ENCODE measurements at places on chromosomes 7 and 10. TPM values are rescaled to one million over a fixed set of nuclear protein-coding genes. Genes with fewer than 3 reads are reported as not detected.

Gene VSIR
- total RNA-seq, result 123 TPM

Gene LLCFC1
- total RNA-seq, result not detected

- no peak for DNase-seq
Observed at GRCh38 chr7:34718867-34719266, 60.8 kb downstream of the NPSR1 start.

Gene SUGCT
- 47.1 TPM for total RNA-seq

- DNase-seq, result no peak
Observed at GRCh38 chr7:31340051-31340450, 475 bp downstream of the NEUROD6 start.

- no peak for DNase-seq
Observed at GRCh38 chr7:15891151-15891881, 204.8 kb upstream of the MEOX2 start.

DNA sequence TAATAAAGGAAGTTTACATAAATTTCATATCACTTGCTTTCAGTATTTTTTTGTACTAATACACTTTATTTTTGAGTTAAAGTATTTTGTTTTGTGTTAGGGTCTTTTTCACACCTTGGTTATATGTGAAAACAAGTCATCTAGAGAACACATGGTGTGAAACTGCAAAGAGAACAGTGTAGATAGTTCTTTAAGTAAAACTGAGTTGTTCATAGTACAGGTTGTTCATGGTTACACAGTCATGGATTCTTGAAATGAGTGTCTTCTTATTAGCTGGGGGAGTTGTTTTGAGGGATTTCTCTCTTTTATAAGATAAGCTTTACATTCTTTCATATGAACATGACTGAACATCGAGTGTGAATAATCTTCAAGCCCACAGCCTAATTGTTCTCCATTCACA lies 244.2 kb downstream of the THSD7A start:
- no peak for DNase-seq

Gene SPDYE5
- total RNA-seq, result not detected

- no peak for DNase-seq
Observed at GRCh38 chr7:150787321-150788281, 12.6 kb downstream of the TMEM176B start.

DNA sequence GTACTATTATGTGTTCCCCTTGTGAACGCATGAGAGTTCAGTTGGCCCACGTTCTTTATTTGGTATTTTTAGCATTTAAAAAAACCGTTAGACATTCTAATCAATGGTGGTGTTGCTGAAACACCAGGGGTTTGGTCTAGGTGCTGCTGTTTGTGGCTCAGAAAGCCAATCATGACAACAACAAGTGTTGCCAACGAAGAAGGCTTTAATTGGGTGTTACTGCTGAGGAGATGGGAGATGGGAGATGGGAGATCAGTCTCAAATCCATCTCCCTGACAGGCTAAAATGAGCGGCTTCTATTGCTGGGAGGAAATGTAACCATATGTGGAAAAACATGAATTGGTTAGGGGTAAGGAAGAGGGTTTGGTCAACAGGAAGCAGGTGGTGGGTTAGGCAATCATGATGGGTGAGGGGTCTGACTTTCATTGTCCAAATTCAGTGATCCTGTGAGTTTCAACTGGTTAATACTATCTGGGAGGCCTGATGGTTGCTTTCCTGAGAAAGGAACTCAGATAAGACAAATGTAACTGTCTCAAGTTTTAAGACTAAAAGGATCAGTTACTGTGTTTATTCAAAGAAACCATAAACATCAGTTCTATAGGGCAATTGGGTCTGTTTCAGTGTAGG lies 4.6 kb upstream of the ZNF425 start:
- DNase-seq, result no peak

Gene ACADSB
- total RNA-seq, result 17.9 TPM

Gene RRP12
- 31.9 TPM for total RNA-seq

Gene LIPK
- total RNA-seq, result not detected

- DNase-seq, result no peak
Observed at GRCh38 chr10:11962176-11962575, 80.4 kb downstream of the UPF2 start.

DNA sequence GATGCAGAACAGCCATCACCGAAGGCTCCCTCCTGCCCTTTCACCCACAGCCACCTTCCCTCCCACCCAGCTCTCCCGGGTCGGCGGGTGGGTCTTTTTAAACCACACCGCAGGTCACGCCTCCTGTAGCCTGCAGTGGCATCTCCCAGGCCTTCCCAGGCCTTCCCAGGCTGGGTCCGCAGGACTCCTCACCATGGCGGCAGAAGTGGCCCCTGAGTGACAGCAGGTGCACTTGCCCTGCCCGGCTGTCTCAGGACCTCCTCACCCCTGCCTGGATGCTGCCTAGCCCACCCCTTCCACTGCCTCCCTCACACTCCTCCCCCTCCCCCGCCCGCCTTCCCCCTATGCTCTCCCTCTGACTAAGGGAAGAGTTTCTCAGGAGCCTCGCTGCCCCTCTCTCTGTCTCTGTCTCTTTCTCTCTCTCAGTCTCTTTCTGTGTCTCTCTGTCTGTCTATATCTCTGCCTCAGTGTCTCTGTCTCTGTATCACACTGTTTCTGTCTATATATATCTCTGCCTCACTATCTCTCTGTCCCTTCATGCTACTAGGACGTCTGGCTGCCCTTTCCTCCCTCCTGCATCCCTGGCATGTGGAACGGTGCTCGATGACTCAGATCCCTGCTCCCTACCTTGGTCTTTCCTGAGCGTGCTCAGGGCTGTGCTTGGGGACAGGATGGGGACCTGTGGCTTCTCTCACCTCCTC lies 57.5 kb downstream of the GLRX3 start:
- DNase-seq, result no peak

DNA sequence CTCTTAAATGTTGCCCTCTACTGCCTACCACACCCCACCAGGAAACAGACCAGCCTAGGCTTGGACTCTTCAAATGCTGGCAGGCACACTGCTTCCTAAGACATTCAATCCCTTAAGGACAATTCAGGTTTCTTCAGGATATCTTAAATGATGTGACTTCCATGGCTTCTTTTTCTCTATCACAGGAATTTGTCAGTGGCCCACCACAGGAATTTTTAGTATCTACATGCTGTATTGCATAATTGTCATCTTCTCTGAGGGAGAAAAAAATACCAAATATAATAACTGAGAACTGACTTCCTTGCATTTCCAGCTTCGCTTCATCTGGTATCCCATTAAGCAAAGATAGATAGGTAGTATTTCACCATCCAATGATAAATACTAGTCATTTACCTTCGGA lies 129.3 kb downstream of the WNT2 start:
- DNase-seq, result no peak

- no peak for DNase-seq
Observed at GRCh38 chr7:11831736-11832495, at the start of gene THSD7A. TSS of gene THSD7A (minus strand) at chr7:11832198. CDS start at chr7:11831946, 252 bp downstream.

- peak; percentile 66 for DNase-seq
Observed at GRCh38 chr7:130356121-130356875, 11.7 kb downstream of the CPA5 start.

Gene C10orf53
- not detected for total RNA-seq

Gene ZNF12
- 26.7 TPM for total RNA-seq

- no peak for DNase-seq
Observed at GRCh38 chr10:17128261-17128660, 1.4 kb downstream of the CUBN start.

- DNase-seq, result no peak
Observed at GRCh38 chr10:27035163-27035562, 65.1 kb downstream of the ANKRD26 start.

DNA sequence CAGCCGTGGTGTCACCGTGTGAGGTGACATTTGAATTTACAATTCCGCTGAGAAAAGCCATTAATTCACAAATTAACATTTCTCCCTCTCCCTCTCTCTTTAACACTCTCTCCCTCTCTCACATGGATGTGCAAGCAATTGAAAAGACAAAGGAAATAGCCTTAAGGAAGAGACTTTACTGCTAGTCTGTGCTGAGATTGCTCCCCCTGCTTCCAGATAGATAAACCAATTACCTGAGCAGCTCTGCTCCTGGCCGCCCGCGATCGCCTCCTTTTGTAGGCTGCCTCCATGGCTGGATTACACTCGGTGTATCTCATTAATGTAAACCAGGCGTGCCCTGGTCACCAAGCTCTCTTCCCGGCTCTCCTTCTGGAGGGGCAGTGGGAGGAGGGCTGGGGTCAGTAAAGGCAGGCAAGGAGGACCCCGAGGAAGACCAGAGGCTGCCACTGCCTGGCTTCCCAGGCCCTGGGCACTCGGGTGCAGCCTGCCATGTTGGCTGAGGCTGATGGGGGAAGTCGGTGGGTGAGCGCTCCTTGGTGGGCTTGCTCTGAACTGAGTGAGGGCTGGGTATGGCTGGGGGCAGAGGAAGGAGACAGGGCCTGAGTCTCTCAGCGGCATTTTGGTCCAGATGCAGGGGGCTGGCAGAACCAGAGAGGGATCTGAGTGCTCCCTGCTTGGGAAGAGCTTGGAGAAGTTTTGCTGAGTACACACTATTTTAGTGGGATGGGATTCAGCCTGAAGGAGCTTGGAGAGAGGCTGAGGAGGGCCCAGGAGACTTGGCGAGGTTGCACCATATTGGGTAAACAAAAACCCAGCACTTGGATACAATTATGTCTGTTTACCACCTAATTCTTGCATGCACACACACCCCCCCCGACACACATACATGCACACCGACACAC lies 42.9 kb downstream of the PAX2 start:
- DNase-seq, result no peak

DNA sequence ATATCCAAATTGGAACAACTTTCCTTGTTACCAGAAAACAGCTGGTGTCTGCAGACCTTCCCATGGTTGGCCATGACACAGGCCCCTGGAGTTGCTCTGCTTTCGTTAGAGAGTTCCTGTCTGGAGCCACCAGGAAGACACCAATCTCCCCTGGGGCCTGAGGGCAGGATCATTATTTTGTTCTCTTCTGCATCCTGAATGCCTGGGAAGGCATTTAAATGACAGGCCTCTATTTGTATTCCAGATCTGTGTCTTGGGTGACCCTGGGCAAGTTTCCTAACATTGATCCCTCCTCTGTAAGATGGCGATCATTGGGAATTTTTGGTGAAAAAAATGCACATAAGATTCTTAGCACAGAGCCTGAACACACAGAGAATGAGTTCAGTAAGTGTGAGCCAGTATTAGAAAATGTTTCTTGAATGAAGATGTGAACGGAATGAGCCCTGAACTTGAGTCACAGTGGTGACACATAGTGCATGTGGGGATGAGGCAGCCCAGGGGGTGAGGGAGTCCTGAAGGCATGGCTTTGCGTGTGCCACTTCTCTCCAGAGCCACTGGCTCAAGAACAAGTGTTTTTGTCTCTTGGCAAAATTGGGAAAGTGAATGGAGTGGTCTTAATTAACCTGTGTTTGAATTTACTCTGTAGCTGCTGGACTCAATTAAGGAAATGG lies 28.4 kb downstream of the BMPER start:
- DNase-seq, result no peak

Gene PRPS1L1
- not detected for total RNA-seq

DNA sequence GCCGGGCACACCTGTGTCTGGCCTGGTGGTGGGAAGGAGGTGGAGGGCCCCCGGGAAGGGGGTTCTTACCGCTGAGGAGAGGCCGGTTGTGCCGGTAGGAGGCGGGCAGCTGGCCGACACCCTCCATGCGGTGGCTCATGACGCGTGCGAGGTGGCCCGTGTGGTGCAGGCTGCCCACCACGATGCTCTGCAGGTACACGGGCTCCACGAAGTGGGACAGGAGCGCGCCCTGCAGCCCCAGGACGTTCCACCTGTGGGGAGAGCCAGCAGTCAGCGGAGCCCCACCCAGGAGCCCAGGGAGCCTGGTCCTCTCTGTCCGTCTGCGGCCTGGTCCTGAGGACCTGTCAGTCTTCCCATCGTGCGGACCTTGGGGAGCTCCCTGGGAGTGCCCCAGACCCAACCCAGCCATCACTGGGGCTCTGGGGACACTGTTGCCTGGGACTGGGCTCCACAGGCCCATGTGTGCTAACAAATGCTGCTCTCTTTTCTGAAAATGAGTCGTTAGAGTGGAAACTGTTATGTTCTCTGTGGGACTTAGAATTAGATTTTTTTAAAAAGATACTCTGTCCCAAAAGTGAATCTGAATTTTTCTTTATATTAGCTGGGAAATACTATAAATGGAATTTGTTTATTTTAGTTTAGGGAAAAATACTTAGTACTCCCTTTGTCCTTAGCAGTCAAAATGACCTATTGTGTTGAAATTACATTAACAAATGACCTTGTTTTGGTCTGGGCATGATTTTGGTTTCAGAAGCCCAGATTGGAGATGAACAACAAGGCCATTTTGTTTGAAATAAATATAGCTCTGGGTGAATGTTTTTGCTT lies 143.9 kb downstream of the WDR37 start:
- DNase-seq, result no peak

GRCh38 chr7:146223851-146224250 lies 107.2 kb downstream of the CNTNAP2 start:
- no peak for DNase-seq

- DNase-seq, result no peak
Observed at GRCh38 chr7:137091396-137091795, 222.9 kb downstream of the CHRM2 start.

DNA sequence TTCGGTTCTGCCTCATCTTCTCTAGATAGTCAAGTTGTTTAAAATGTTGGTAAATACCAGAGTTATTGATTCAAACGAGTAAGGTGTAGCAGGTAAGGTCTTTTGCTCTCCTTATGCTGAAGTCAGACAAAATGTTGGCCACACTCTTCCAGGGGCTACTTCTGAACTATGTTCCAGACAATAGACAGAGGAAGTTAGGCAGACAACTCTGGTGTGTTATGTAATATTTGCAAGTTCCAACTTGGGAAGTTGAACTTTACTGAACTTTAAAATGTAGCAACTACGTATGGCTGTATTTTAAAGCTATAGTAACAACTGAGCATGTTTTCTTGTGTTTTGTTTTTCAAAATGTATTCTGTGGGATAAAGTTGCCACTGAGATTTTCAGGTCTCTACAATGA lies 125.7 kb upstream of the NEBL start:
- DNase-seq, result no peak

DNA sequence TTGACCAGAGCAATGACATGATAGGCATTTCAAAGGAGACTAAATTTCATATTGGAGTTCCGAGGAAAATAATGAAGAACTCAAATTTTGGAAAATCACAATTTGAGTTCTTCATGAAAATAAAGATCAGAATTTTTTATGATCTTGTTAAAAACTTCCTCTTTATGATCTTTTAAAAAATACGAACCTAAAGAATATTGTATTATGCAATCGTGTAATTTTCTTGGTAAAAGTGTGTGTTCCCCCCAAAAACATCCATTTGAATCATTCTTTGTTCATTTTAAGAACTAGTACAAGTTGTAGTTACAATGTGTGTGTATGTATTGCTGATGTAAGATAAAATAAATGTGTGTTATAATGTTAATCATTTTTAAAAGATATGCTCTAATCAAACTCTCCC lies 79.3 kb upstream of the PDK4 start:
- DNase-seq, result no peak

GRCh38 chr10:96165726-96166125 lies 35.6 kb downstream of the ZNF518A start:
- DNase-seq, result no peak

- DNase-seq, result no peak
Observed at GRCh38 chr7:108211382-108212201, 81.4 kb upstream of the LAMB4 start.

GRCh38 chr7:28686418-28686800 lies 271.7 kb downstream of the TRIL start:
- DNase-seq, result no peak

Gene ABCA13
- total RNA-seq, result 0.06 TPM

Measured in aorta (tissue), 5 donors.